Anterior cingulate cortex (tissue), 58 donors: ENCODE measurements at places on chromosomes 16 and 17.

DNA sequence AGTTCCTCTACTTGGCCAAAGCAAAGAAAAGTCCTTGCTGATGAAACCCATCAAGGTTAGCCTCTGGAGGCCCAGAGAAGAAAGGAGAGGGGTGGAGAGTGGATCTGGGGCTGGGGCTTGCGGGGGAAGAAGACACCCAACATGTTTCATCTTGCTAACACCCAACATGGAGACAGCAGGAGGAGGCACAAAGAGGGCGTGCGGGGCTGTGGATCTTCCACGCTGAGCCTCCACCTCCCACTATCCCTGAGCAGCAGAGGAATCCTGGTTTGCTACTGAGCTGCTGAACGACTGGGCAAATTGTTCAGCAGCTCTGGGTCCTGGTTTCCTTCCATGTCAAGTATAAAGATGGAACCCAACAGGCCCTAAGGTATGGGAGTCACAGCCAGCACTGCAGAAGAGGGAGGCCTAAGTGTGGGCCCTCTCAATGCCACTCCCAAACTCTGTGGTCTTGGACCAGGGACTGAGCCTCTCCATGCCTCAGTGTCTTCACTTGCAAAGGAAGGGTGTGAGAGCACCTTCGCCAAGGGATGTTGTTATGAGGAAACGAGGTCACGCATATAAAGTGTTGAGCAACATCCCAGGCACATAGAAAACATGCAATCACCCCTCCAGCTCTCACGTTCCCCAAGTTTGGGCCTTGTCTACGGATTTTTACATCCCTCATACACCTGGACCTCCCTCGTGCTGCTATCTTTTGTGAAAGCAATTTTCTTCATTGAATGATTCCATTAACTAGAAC lies 122.5 kb downstream of the XYLT1 start:
- DNase-seq = no peak

GRCh38 chr16:5575646-5576245 lies 478.2 kb upstream of the EEF2KMT start:
- DNase-seq = no peak

GRCh38 chr17:58324056-58324408 lies 4.6 kb downstream of the TSPOAP1 start:
- no peak for DNase-seq

DNA sequence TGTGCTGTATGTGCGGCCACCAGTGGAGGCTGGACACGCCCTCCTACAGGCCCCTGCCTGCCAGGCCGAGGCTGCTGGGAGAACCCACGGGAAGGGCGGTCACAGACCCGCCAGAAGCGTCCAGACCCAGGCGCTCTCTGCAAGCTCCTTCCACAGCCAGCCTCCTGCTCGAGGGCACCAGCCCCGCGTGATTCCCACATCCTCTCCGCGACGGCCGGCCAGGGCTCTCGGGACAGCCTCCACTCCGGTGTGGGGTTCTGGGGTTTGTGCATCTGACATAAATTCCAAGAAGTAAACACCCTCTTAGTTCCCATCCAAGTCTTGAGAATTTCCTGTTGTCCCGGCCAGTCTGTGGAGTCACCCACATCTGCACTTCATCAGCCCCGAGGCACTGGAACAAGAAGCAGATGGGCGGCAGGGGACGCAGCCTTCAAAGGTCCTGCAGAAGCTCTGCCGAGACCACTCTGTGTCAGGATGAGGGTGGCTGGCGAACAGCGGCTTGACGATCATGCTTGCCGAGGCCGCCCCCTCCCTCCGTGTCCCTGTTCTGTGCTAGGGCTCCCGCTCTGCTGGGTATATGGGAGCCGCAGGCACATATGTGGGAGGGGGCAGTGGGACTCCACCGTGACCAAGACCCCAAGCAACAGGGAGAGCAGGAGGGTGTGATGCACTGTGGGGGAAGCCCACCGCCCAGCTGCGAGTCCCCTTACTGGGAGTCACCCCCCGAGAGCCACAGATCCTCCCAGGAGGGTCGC lies 2.4 kb upstream of the TMEM204 start:
- DNase-seq = no peak

GRCh38 chr17:17591355-17592298 lies at the start of gene PEMT:
Gene PEMT, minus strand, starts transcription at chr17:17591708. Its CDS starts 82 bp downstream, at chr17:17591626.
- DNase-seq = peak; percentile 96

DNA sequence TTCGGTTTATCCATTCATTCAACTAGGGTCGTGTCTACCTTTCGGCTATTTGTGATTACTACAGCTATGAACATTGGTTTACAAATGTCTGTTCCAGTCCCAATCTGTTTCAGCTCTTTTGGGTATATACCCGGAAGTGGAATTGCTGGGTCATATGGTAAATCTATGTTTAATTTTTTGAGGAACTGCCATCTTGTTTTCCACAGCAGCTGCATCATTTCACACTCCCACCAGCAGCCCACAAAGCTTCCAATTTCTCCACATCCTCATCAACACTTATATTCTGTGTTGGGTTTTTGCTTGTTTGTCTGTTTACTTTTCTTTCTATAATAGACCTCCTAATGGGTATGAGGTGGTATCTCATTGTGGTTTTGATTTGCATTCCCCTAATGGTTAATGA lies 48.7 kb upstream of the GINS3 start:
- no peak for DNase-seq

- DNase-seq = peak; percentile 72
Measured at GRCh38 chr17:70622368-70623260, 453.3 kb downstream of the KCNJ2 start.

GRCh38 chr16:23920899-23921298 lies 85.1 kb downstream of the PRKCB start:
- no peak for DNase-seq

DNA sequence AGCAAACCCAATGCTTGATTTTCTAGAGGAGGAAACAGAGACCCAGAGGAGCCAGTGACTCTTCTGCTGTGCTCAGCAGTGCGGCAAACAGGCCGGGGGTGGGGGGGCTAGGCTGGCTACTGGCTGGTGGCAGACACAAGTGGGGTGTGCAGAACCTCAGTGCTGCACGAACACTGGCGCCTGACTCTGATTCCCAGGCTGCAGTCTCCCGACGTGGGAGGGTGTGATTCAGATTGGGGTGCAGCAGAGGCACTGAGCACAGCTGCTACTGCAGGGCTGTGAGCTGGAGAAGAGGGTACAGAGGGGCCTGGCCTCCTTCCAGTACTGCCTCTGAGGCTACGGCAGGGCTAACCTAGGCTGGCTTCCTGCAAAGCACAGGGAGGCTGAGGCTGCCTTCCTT lies 8.1 kb downstream of the RPL19 start:
- DNase-seq = no peak

DNA sequence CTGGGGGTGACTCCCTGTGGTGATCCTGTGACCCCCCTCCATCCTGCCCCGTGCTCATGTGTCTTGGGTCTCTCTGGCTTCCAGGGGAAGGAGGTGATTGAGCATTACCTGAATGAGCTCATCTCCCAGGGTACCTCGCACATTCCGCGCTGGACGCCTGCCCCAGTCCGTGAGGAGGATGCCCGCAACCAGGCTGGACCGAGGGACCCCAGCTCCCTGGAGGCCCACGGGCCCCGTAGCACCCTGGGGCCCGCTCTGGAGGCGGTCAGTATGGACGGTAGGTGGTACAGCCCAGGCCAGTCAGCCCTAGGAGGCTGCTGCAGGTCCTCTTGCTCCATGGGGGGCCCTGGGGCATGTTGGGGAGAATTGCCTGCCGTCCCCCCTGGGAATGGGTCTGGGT lies 33.6 kb downstream of the SEC14L5 start:
- DNase-seq = no peak

DNA sequence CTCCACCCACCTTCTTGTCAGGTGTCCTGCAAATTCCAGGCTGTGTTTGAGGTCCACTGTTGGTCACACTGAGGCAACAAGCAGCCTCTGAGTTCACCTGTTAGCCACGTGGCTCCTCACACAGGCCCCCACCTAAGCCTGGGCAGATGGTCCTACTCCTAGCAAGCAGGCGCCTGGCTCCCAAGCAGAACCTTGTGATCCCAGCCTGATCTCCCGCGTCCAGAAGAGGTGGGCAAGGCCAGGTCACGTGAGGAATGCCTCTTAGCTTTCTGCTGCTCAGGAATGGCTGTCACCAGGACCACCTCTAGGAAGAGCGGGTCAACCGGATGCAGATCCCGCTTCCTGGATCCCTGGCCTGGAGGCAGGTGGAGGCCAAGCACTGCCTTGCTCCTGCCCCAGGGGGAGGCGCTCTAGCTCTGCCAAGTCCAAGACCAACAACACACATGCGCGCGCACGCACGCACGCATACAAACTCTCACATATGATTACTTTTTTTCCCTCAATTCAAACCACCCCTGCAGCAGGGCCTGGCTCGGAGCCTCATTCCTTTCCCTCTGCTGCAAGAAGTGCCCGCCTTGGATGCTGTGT lies 9.5 kb downstream of the CYB561 start:
- peak; percentile 28 for DNase-seq

DNA sequence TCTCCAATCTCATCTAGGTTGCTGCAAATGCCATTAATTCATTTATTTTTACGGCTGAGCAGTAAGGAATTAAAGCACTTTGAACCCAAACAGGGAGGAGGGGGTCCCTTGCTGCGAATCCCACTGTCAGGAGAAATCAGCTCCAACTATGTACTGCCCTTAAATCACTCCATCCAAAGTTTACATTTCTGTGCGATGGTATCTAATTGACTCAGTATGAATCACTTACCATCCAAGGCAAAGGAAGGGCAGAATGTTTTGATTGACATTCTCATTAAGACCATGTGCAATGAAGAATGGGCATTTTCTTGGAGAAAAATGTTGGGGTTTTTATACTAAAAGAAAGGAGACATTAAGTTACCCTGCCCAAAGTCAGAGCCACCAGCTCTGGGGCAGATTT lies 47.7 kb upstream of the XYLT1 start:
- DNase-seq = no peak

DNA sequence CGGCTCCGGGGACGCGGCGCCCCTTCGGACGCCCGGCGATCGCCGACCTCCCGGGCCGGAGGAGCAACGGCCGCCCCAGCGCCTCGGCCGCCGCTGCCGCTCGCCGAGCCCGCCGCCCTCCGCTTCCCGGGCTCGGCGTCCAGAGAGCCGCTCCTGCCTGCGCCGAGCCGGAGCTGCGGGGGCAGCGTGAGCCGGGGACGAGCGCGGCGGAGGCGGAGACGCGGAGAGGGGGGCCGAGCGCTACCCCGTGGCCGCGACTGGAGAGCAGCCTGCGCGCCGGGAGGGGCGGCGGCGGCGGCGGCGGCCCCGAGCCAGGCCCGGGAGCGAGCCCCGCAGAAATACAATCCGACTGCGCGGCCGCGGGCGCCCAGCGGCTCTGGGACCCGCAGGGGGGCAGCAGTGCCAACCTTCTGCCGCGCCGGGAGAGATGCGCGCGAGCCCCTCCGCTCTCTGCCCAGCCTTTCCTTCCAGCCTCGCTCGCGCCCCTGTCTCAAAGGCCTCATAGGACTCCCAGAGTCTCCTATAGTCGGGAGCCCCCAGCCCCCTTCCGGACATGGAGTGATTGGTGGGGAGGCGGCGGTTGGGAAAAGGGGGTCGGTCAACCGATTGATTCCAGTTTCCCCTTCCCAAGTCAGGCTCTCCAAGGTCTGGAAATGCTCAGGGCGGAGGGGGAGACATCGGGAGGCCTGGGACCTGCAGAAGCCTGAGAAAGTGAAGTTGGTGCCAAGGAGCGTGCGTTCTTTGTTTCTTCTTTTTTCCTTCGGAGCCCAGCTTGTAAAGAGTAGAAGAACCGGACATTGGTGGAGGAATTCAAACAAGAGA lies 1.0 kb upstream of the SDK2 start:
- peak; percentile 67 for DNase-seq

GRCh38 chr16:86517652-86518258 lies 7.4 kb downstream of the FOXF1 start:
- DNase-seq = peak; percentile 13

DNA sequence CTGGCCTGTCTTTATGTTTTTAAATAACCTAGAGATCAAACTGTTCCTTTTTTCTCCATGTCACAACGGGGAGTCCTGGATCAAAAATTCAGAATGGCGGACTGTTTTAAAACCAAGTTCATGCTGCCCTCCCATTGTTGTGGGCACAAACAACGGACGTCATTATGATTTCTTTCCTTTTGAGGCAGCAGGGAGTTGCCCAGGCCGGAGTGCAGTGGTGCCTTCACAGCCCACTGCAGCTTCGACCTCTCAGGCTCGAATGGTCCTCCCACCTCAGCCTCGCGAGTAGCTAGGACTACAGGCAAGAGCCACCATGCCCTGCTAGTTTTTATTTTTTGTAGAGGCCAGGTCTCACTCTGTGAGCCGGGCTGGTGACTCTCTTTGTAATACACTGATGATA lies 26.5 kb downstream of the NDE1 start:
- DNase-seq = peak; percentile 21

- no peak for DNase-seq
Measured at GRCh38 chr17:42233156-42233555, 38.9 kb upstream of the GHDC start.

DNA sequence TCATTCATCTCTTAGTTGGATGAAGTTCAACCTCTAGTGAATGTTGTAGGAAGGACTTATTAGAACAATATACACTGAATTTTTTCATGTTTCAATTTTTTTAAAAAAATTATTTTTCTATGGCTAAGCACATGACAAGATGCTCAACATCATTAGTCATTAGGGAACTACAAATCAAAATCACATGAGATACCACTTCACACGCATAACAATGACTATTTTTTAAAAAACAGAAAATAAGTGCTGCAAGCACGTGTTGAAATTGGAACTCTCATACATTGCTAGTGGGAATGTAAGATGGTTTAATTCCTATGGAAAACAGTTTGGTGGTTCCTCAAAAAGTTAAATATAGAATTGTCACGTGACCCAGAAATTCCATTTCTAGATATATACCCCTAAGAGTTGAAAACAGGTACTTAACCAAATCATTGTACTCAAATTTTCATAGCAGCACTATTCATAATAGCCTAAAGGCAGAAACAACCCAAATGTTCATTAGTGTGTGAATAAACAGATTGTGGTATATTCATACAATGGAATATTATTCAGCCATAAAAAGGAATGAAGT lies 85.2 kb upstream of the AKTIP start:
- no peak for DNase-seq

DNA sequence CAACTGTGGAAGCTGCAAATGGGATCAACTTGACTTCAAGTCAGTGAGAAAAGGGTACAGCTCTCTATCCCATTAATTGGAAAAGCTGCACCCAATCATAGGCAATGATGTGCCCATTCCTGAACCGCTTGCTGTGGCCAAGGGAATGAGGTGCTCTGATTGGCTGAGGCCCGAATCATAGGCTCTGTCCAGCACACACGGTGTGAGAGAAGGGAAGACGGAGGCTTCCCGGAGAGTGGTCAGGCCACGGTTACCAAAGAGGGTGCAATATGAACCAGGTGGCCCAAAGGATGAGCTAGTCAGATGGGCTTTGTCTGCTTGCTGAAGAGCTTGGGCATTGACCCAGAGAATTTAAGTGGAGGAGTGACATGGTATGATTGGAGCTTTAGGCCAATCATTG lies 353.3 kb downstream of the CPPED1 start:
- DNase-seq = no peak

DNA sequence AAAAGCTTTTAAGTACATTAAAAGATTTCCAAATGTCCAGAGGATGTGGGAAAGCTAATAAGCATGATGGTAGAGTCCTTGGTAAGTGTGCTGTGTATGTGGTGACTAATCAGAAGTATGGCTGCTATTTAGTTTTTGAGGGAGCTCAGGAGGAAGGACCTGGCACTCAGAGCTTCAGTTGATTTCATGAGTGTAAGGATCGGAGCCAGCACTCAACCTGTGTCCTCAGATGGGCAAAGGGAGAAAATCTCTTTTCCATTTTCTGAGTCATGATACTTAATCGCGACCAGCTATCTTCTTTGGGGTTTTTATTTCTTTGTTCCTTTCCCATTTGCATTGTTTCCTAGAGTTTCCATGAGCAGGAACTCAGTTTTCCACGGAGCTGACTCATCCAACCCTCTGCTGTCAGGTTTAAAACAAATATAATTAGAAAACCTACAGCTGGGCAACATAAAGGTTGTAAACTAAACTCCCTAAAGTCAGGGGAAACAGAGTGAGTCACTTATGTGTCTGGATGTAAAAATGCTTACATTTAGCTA lies 125.4 kb downstream of the MAP2K6 start:
- DNase-seq = no peak
